ENCODE measurements at places on chromosomes 2 and 18.

DNA sequence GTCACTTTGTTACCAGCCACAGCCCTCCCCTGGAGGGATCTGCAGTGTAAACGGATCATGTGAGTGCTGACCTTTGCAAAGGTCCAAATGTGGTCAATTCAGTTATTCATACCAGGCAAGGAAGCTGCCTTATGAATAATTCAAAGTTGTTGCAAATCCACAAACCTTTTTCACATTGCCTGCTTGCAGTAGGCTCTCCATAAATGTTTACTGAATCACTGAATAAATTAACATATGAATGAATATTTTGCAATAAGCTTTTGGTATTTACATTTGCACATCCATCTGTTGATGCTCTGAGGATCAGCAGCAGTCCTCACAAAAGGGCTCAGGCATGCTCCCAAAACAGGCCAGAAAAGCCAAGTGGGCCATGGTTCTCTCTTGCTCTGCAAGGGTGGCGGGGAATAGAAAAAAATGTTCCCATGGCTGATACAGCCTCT is 156.8 kb downstream of the VAPA start:
- no peak for DNase-seq

- no peak for DNase-seq
Measured at GRCh38 chr18:9172506-9173127, 36.0 kb downstream of the ANKRD12 start.

GRCh38 chr2:31267437-31268120 is 33.6 kb downstream of the EHD3 start:
- DNase-seq, result no peak

DNA sequence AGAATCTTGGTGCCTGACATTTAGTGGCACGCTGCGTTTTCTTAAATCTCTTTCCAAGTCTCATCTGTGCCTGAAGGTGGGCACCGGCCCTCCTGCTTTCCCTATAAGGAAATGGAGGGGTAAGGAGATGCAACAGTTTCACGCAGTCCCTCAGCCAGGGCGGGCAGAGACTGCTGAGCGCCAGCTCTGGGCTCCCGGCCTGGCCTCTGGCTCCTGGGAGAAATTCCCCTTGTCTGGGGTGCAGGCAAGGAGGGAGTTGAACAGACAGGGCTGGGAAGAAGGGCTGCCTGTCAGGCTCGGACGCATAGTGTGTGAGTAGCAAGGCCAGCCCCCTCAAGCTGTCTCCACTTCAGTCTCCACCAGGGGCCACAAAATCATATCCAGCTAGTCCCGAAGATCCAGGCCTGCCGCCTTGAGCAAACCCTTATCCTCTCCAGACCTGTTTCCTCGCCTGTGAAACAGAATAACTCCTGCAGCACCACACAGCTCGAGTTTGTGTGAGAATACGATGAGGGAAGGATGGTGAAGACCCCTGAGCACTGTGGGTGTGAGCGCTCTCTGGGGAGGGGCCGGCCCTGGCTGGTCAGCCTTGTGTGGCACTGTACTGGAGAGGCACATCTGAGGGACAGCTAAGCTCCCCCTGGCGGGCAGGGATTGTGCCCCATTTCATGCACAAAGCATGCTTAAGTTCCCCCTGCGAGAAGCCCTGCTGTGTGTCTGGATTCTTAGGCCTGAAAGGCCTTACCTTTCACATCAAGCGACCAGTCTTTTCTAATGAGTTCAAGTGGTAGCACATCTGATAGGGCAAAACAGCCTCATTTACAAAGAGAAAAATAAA is 33.8 kb downstream of the SDC1 start:
- no peak for DNase-seq

DNA sequence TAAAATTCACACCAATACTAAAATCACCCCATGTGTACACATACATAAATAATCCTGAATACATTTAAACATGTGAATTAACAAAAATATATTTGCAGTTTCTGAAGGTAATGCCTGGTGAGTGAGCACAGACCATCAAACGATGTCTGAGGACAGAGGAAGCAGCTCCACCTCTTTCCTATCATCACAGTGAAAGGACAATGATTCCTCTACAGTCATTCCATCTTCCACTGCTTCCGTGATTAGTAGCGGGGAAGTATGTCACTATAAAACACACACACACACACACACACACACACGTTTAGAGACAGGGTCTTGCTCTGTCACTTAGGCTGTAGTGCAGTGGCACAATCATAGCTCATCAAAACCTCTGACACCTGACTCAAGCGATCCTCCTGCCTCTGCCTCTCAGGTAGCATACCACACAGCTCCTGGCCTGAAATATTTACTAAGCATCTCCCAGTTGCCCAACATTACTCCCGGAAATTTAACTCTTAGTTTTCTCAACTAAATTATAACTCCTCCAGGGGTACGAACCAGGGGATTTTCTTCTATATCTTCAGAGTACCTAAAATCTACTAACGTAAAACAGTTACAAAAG is 12.8 kb downstream of the FAM210A start:
- DNase-seq, result no peak

- no peak for DNase-seq
Measured at GRCh38 chr2:5980450-5981190, 288.4 kb downstream of the SOX11 start.

DNA sequence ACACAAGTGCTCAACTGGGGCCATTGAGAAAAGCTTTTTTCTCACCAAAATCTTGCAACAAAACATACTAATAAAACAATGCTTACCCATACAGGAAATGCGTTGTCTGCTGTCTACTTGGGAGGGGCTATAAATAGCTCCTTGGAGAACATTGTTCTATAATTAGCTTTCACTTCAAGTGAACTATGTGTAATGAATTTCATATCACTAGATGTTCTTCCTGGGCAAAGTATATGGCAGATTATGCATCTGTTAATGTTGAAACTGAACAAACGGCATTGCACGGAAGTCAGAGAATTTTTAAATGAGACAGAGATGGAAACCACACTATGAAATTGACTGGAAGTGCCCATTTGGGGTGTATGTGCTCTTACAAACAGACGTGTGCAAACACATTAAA is 6.4 kb upstream of the NPAS2 start:
- DNase-seq, result no peak

- no peak for DNase-seq
Measured at GRCh38 chr2:172282944-172283343, 144.4 kb upstream of the ITGA6 start.

DNA sequence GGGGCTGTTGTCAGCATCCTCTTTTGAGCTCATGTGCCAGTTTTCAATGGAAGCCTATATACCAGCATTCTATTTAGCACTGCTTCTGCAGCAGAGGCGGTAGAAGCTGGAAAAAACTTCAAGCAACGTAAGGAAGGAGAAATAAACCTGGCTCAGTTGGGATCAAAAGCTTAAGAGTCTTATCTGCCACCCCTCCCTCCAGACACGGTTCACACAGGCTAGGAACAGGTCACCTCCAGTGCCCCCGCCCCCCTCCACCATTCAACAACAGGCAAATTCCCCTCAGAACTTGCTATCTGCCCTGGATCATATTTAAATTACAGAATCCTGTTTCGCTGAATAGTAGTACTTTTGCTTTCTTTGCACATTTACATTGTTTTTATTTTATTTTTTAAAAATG is 384.8 kb upstream of the PKDCC start:
- DNase-seq, result no peak

DNA sequence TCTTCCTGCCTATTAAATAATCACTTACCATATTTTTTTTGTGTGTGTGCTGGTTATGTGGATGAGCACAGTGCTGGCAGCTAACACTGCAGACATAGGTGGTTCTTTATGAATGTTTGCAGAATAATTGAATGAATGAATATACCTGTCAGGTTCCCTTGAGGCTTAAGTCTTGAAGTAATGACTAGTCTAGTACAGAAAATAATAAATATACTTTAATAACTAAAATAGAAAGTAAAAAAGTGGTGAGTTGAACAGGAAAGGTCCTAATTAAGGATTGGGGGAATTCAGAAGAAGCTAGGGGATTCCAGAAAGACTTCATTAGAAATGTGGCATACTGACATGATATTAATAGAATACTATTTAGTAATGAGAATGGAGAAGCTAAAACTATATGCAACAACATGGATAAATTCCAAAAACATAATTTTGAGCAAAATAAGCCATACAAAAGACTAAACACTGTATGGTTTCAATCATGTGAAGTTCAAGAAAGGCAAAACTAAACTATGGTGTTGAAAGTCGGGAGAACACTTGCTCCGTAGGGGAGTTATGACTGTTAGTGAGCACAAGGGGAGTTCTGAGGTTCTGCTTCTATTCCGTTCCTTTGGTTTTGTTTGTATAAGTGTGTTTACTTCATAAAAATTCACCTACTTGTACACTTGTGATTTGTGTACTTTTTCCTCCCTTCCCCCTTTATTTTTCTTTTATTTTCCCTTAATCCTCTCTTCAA is 464.6 kb downstream of the MTX2 start:
- DNase-seq, result no peak

DNA sequence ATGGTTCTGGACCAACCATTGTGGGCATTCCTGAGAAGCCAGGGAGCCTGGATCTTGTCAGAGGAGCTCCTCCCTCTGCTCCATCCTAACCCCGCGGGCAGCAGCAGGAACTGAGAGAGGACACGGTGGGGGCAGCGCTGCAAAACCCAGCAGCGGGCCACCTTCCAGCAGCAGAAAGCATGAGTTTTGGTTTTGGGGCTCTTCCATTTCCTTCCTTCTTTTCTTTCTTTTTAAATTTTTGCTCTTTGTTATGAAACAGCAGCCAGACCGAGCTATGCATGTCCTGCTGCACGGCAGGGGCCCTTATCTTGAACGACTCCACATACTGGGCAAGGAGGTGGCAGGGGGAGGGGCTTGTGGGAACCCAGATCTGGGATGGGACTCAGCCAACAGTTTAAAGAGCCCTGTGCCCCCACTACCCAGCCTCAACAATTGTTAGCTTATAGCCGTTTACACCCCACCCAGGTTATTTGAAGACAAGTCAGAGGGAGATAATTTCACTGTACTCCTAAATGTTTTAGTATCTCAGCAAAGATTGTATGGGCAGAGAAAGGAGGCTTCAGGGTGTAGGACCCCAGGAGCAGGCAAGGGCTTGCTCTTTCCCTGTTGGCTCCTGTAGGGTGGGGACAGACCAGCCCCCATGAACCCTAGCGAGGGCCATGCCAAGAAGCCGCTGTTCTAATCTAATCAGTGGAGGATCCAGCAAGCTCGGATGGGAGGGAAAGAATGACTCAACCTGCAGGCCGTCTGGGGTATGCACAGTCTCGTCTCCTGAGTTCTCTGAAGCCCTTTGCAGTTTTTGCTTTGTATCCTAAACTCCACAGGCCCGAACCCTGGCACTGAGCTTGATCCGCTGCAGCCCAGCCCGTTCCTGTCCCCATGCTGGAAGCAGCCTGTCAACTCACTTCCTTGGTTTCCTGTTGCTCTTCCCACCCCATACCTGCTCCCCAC is 75.3 kb downstream of the LRRFIP1 start:
- no peak for DNase-seq

DNA sequence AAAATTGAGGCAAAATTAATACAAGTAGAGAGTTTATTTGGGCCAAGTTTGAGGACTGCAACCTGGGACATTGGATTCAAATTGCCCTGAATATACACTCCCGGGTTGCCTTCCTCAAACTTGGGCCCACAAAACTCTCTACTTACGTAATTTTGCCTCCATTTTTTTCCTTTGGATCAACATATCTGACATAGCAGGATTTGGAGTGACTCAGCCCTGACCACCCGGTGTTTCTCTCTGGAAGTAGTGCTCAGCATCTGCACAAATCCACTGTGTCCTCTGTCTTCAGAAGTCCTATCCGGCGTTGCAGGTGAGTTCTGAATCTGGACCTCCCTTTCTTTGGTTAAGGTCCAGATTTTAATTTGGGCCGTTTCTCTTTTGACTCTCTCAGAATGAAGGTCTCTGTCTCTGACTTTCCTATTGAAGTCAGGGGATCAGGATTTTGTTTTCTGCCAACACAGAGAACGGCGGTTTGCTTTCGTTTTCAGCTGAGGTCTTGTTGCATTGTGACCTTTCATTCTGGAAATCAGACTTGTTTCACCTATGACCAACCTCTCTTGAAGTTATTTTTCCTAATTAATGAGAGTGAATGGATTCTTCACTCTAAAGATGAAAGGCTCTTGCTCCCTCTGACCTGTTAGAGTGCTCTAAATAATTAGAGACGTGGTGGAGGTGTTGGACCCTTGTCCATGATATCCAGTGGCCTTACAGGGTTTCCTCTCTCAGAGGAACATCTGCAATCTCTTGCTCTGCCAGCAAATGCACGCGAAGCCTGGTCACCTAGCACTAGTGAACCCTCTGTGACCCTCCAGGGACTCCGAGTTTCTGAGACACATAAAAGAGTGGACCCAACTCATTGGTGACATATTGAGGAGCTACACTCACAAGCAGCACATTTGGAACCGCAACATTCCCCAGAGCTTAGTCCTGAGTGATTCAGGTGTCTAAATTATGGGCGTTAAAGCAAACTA is 13.6 kb downstream of the TCF23 start:
- no peak for DNase-seq

DNA sequence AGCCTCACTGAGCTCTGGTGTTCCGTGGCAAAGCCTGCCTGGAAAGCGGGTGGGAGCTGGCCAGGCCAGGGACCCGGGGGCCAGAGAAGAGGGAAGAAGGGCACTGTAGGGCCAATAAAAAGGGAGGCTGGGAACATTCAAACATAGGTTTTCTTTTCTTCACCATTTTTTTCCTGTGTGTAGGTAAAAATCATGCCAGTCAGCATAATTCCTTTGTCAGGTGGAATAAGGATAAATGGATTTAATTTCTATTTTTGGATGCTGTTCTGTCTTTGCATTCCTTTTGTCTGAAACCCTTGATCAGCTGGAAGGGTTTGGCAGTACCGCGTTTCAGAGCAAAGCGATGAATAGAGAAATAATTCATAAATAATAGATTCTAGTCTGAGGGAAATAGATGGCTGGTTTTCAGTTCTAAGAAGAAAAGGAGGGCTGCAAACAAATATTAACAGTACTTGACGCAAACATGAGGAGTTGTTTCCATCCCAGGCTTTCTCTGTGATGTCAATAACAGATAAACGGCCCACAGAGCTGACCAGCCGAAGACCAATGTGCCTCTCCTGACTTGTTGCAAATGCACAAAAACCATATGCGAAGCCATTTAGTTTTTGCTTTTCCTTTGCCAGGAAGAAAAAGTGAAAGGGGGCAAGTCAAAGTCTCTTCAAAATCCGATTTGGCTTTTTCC is 384.4 kb downstream of the TSN start:
- no peak for DNase-seq

GRCh38 chr2:127740665-127741288 is 39.5 kb downstream of the SFT2D3 start:
- DNase-seq, result no peak

DNA sequence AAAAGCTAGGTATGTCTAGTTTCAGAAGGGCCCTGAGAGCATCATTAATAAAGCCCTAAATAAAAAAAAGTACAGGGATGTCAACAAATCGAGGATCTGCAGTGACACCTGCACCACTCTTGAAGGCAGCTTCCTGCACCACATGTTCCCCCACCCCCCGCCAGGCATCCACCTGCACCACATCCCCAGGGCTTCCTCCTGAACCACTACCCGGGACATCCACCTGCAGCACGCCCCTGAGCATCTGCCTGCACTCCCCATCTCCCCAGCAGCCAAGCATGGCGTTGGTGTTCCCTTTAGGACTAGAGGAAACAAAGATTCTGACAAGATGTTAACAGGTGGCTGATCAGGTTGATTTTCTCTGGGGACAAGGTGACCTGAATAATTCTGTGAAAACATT is 55.2 kb downstream of the DLGAP1 start:
- no peak for DNase-seq
